Esophagus squamous epithelium (tissue), 5 donors: ENCODE measurements at places on chromosomes 13 and 19. TPM values are rescaled to one million over a fixed set of nuclear protein-coding genes. Genes with fewer than 3 reads are reported as not detected.

ZNF541 gene
- 0.04 TPM for total RNA-seq

BEST2 gene
- total RNA-seq: not detected

ZNF506 gene
- 21.4 TPM for total RNA-seq

PTGER1 gene
- total RNA-seq: not detected

KLK2 gene
- not detected for total RNA-seq

IL11 gene
- total RNA-seq: not detected

HAUS8 gene
- 3.1 TPM for total RNA-seq

SIAH3 gene
- total RNA-seq: not detected

C19orf81 gene
- total RNA-seq: not detected

PLPP2 gene
- total RNA-seq: 82.5 TPM

PDS5B gene
- total RNA-seq: 16.3 TPM

C19orf73 gene
- 2.8 TPM for total RNA-seq

SIGLECL1 gene
- not detected for total RNA-seq

TPGS1 gene
- total RNA-seq: 36.7 TPM

PSG1 gene
- total RNA-seq: not detected

IGSF23 gene
- total RNA-seq: not detected

CYP2F1 gene
- total RNA-seq: not detected

VSTM2B gene
- not detected for total RNA-seq

PGLYRP2 gene
- total RNA-seq: not detected

FFAR1 gene
- not detected for total RNA-seq

ZNF846 gene
- total RNA-seq: 11.3 TPM

NLRP13 gene
- not detected for total RNA-seq

LILRB3 gene
- total RNA-seq: 18.8 TPM

LHB gene
- total RNA-seq: not detected

BRME1 gene
- total RNA-seq: 4.0 TPM

GIPR gene
- 1.1 TPM for total RNA-seq

CALR3 gene
- not detected for total RNA-seq

ZNF433 gene
- total RNA-seq: 4.5 TPM

KLK10 gene
- 130 TPM for total RNA-seq

TTC9B gene
- total RNA-seq: not detected

B3GNT8 gene
- total RNA-seq: 84.4 TPM

SIGLEC8 gene
- 1.2 TPM for total RNA-seq

HSPH1 gene
- total RNA-seq: 86.1 TPM

ZNF100 gene
- 3.0 TPM for total RNA-seq

SLC46A3 gene
- 2.1 TPM for total RNA-seq

CGB3 gene
- total RNA-seq: not detected

GPC5 gene
- not detected for total RNA-seq

PRKD2 gene
- total RNA-seq: 32.8 TPM

KLK6 gene
- 160 TPM for total RNA-seq

AXL gene
- total RNA-seq: 5.3 TPM

NMRK2 gene
- not detected for total RNA-seq

IGFL3 gene
- not detected for total RNA-seq

FBN3 gene
- not detected for total RNA-seq
